ENCODE measurements at places on chromosomes 1 and 21.

GRCh38 chr1:102799496-102799895 is 308.8 kb downstream of the COL11A1 start:
- DNase-seq, result peak; percentile 67

DNA sequence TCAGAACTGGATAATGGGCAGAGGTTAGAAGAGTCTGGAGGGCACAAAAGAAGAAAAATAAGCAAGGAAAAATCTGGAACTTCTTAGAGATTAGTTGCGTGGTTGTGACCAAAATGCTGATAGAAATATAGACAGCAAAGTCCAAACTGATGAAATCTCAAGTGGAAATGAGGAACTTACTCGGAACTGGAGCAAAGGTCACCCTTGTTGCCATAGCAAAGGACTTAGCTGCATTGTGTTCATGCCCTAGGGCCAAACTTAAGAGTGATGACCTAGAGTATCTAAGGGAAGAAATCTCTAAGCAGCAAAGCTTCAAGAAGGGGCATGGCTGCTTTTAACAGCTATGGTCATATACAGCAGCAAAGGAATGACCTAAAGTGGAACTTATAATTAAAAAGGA is 180.0 kb downstream of the TTLL7 start:
- peak; percentile 13 for DNase-seq

DNA sequence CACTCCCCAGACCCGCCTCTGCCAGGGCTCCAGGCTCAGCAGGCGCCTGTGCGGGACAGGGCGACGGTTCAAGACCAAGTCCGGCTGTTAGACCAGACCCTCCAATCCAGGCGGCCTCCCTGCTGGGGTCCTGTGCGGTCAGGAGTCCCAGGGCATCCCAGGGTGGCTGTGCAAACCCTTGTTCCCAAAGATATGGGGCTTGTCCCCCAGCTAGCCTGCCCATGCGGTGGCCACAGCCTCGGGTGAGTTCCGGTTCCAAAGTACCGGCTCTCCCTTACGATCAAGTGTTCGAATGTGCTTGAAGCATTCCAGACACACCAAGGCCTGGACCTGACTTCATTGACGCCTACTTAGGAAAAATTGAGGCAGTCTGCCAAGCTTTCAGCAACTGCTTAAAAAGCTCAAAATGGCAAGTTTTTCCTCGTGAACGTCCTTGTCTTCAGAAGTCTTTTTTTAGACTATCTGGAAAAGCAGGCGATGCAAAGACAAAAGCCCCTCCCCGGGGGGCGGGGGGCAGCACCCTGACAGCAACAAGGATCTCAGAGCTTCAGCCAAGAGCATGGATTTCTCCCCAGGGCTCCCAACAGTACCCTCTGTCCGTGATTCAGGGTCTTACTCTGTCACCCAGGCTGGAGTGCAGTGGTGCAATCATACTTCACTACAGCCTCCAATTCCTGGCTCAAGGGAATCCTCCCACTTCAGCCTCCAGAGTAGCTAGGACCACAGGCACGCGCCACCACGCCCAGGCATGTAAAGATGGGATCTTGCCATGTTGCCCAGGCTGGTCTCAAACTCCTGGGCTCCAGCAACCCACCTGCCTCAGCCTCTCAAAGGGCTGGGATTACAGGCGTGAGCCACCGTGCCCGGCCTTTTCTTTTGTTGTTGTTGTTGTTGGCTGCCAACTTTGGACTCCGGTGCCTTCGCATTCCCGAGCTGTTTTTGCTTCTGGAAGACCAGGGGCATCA is 2.3 kb downstream of the FAAP20 start:
- DNase-seq, result peak; percentile 81

DNA sequence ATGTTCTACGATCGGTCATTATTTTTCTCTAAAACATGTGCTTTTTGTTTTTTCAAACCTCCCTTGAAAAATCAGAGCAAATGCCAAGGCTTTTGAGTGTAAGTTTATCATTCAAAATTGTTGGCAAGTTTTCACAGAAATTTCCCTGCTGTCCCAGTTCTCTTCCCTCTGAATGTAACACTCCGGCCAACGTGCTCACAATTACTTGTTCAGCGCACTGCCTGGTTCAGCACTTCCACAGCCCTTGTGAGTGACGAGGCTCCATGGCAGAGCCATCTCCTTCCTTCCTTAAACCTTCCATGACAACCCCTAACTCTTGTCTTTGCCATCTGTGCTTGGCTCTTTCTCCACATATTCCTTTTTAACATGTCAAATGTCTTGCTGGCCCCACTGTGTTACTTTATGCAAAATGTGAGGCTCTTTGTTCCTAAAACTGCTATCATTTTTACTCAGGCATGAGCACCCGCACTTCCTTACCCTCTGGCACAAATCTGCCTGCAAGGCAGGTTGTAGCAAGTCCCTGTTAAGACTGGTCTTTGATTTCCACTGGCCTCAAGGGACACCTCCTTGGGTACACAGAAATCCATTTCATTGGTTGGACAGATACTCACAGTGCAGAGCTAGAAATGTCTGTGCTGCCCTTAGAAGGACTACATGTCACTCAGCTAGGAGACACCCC is 142.8 kb downstream of the HUNK start:
- DNase-seq, result no peak

DNA sequence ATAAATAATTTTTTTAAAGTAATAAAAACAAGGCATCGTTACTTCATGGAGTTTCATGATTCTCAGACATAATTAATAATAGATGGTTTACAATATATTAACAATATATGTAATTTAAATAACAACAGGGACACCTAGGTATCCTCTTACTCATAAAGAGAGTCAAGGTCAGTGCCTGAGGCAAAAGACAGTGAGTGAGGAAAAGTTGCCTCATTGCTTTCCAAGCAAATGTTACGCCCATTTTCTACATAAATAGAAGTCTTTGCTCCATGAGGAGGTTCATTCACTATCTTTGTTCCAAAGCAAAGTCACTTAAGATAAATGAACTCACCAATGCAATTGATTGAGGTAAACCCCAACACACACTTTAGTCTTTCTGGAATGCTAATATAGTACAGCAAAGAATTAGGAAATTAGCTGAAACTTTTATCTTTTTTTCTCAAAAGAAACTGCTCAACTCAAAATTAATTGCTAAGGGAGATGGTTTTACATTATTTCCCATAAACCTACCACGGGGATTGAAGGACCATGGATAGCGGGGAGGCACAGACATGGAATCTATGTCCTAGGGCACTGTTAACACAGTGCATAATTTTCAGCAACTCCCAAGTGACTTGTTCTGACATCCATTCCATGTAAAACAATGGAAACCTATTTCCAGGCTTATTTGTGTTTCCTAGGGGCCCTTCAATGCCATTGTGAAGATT is 19.6 kb downstream of the BCL9 start:
- no peak for DNase-seq

- DNase-seq, result no peak
Measured at GRCh38 chr1:81233591-81233990, 567.1 kb upstream of the ADGRL2 start.

GRCh38 chr1:92136341-92136740 is 56.2 kb downstream of the BTBD8 start:
- peak; percentile 54 for DNase-seq

- DNase-seq, result no peak
Measured at GRCh38 chr1:9004031-9004699, 22.1 kb downstream of the SLC2A7 start.

- DNase-seq, result no peak
Measured at GRCh38 chr1:210123383-210123782, 109.2 kb upstream of the SERTAD4 start.

- DNase-seq, result no peak
Measured at GRCh38 chr1:4005431-4005830, 105.4 kb upstream of the C1orf174 start.

GRCh38 chr21:34989337-34990151 is 59.6 kb downstream of the RUNX1 start:
- DNase-seq, result peak; percentile 32

DNA sequence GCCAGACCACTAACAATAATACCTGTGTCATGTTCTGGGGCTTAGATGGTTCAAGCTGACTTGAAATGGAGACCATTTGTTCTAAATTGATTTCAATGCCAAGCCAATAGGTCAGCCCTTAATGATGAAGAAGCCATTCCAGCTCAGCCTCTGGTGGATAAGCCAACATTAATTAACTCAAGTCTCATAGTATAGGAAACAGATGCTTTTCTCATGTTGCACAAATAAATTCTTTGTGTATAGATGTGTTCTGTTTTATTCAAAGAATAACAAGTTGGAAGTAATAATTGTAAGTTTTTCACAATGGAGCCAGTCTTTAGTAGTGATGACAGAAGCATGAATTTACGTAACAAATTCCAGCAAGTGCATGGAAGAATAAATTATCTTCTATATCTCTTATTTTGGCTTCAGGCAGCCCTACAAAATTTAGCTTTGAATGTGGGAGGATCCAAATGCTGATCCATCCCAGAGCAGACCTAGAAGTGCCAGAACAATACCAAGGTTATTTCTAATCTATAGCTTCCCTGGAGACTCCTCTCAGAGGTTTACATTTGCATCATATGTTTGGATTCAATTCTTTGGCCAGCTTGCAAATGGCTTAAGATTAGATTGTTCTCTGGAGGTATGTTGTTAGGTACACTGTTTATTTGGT is 42.2 kb upstream of the C1orf105 start:
- DNase-seq, result no peak

DNA sequence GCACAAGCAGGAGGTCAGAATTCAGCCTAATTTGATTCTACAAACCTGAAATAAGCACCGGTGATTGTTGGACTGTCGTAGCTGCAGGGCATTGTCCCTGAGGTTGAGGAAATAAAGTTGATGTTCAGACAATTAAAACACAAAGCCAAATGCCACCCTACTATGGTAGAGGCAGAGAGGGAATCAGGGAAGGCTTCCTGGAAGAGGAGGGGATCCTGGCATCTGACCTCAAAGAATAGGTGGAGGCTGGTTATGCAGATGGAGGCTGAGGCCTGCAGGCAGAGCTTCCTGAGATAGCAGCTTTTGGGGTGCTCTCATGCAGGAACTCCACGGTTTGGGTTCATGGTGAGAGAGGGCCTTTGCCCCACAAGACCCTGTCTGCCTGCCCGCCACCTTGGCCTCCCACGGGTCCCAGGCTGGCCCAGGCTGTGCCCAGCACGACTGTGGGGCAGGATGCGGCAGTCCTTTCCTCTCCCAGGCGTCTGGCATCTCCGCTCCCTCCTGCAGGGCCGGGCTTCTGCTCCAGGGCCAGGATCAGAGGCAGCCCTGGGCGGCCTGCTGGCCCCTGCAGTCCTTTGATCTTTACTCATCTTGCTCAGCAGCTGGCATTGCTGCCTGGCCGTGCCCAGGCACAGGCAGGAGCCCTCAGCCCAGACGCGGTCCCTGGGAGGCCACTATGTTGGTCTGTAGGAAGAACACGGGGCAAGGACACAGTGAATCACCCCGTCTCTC is 134.1 kb upstream of the VAMP3 start:
- no peak for DNase-seq

DNA sequence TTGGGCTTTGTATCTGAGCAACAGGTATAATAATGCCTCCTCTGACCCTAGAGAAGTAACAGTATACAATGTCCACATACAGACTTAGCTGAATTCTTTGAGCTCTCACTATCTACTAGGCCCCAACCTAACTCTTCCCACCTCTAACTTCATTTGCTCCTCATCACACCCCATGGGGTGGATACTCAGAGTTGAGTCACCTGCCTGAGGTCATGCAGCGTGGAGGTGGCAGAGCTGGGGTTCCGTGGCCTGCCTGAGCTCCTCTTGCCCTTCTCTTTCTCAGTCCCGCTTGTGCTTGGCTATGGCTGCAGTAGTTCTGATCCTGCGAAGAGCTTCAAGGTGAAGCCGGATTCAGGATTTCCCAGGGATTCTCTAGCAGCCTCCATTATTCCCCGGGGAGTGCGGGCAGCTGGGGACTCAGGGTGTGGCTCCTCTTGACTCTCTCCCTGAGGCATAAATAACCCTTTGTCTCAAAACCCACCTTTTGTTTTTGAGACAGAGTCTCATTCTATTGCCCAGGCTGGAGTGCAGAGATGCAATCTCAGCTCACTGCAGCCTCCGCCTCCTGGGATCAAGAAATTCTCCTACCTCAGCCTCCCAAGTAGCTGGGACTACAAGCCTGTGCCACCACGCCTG is 29.9 kb upstream of the ACTL8 start:
- DNase-seq, result no peak

- DNase-seq, result no peak
Measured at GRCh38 chr1:221670081-221670480, 71.8 kb downstream of the DUSP10 start.

DNA sequence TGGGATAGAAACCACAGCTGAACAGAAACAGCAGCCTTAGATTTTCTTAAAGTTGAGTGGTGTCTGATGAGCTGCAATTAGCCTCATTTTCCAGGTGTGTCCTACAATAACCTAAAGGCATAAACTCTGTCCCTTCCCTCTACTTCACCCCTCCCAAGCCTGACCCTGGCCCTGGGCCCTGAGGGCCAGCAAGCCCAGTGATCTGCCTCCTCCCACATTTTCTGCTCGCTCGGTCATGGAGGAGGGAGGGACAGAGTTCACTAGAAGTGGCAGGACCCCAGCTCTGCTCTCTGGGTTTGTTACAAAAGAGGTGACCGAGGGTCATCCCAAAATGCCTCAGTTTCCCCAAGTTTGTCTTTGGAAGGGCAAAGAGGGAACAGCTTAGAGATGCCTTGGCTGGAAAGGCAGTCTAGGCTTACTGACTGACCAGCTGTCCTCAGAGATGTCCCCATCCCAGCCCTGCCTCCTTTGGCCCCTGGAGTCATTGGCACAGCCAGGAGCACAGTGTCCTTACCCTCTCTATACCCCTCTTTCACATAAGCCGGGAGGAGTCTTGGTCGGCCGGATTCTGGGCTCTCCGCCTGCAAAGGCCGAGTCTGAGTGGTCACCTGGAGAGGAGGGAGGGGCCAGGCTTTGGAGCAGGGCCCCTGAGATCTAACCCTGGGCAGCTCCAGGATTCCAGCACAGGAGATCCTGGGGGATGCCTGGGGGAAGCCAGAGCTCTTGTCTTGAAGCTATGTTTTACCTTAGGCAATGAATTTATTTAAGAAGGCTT is 172.7 kb downstream of the PTPRU start:
- no peak for DNase-seq

DNA sequence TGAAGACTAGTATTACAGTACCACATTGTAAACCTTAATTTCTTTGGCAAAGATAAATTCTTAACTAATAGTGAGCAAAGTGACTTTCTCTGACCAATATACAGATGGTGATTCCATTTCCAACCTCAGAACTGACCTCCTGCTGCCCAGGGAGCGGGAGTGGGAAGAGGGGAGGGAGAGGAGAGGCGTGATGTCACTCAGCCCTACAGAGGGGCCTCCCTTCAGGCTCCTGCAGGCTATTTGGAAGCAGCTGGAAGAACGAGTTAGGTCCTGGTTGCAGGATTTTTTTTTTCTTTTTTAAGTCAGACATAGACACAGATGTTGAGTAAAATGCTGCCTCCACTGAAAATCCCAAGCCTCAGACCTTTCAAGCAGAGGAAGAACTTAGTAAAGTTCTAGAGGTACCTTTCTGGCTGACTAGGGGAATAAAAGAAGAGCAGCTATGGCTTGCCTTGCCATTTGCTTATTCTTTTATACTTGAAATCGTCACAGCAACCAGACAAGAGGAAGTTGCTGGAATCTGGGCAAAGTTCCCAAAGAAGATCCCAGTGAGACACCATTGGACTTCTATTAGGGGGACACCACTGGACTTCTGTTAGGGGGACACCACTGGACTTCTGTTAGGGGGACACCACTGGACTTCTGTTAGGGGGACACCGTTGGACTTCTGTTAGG is 54.5 kb downstream of the EXO1 start:
- peak; percentile 43 for DNase-seq

Data from choroid plexus epithelial cell (primary cell).